Activated T-helper 2 cell treated with anti-CD3 and anti-CD28 coated beads, Interferon-gamma antibody, Interleukin-2, Interleukin-4, amounts not matched to agents 10 μg/mL and 5 μg/mL and 100 μg/mL, durations not matched to agents 14 hours and 24 hours and 36 hours (primary cell): ENCODE measurements at places on chromosomes 1 and 21. TPM values are rescaled to one million over a fixed set of nuclear protein-coding genes. Genes with fewer than 3 reads are reported as not detected.

- DNase-seq = no peak
Measured at GRCh38 chr1:221069178-221069903, 190.1 kb downstream of the HLX start.

- DNase-seq = no peak
Measured at GRCh38 chr1:245648749-245649522, 494.2 kb downstream of the KIF26B start.

GRCh38 chr1:201376464-201377374 lies 761 bp downstream of the TNNT2 start:
- DNase-seq = no peak

DNA sequence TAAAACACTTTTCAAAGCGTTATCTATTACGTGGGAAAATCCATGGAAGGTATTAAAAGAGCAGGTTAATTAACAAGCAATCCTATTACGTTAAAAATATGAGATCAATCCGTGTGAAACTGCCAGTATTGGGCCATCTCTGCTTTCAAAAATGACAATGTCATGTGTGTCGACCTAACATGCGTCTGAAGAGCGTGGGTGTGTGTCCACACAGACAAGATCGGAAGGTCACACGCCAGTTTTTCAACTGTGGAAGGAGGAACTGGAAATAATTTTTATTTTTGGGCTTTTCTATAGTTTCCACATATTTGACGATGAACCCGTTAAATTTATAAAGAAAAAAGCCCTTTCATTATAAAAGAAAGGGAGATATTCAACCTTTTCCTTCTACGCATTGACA lies 17.6 kb upstream of the ALDH4A1 start:
- no peak for DNase-seq

GRCh38 chr1:210448297-210448892 lies 119.7 kb downstream of the HHAT start:
- no peak for DNase-seq

- DNase-seq = no peak
Measured at GRCh38 chr1:245168086-245168485, 13.3 kb downstream of the KIF26B start.

DNA sequence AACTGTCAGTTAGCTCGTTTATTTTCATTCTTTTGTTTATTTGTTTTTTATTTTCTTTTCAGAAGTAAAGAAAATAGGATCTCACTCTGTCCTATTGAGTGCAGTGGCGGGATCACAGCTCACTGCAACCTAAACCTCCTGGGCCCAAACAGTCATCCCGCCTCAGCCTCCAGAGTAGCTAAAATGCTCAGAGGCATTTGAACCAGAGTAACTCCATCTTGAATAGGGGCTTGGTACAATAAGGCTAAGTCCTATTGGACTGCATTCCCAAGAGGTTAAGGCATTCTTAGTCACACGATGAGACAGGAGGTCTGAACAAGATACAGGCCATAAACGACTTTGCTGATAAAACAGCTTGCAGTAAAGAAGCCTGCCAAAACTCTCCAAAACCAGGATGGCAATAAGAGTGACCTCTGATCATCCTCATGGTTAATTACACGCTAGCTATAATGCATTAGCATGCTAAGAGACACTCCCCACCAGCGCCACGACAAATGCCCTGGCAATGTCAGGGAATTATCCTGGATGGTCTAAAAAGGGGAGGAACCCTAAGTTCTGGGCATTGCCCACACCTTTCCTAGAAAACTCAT lies 13.1 kb upstream of the COP1 start:
- no peak for DNase-seq

DNA sequence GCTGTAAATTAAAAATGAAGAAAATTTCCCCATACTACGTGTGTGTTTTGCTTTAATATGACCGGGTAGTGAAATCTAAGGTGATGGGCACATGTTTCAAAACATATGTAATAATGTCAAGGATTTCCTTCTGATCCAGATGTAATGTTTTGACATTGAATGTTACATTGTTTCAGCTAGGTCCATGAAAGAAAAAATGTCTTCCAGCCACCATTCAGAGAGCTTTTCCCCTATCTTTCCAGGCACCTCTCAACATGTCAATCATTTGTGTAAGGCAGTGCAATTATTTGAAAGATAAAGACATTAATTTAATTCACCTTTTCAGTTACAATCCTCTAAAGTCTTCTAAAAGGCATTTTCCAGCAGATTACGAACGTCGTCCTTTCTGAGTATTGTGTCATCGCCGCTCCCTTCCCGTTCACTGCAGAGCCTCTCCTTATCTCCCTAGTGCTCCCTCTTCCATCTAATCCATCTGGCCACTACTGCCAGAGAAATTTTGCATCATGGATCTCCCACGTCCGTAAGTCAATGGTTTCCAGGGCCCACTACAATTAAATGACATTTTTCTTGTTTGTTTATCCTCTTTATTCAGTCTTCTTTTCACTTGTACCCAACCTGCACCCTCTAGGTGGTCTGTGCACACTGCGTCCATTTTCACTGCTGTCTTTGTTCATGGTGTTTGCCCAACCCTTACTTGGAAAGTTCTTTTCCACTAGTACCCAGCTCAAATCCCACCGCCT lies 1.3 kb upstream of the VAMP3 start:
- no peak for DNase-seq

DNA sequence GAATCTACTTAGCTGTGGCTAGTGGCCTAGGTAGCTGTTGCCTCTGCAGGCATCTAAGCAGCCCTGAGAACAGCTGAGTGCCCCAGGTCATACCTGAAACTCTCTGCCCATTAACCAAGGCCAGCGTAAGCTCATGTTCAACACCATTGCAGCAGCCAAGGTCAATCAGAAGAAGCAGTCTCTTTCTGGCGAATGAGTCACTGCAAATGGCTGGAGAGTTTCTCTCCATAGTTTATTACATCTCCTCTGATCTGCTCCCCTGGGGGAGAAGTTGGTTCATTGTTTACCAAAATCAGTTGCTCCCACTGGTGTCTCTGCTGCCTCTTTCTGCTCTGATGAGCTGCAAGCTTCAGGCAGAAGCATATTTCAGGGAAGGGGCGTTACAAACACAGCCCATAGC lies 6.9 kb upstream of the BCL9 start:
- no peak for DNase-seq

GRCh38 chr1:223543560-223543959 lies 121.9 kb downstream of the CAPN8 start:
- DNase-seq = no peak

- DNase-seq = no peak
Measured at GRCh38 chr21:32459972-32460371, 47.5 kb downstream of the EVA1C start.

DNA sequence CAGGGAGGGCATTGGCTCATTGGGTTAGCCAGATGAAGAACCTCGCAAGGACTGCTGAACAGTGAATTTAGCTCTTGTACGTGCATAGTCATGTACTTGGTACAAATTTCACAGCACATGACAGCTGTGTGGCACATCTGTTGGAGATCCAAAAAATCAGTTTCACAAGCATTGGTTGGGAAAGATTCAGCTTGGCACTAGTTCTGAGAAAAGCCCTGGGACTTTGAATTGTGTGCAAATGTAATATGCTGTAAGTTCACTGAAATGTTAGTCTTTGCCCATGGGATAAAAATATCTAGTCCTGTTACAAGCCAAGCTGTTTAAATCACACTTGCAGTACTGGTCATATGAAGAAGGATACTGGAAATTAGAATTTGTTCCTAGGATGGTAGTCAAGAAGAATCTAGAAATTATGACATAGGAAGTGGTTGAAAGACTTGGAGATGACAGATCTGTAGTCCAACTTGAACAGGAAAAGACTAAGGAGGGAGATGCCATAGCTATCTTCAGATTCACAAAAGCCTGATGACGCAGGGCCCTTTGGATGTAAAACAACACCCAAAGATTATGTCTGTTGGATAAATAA lies 19.2 kb downstream of the LAMC2 start:
- DNase-seq = no peak

- DNase-seq = no peak
Measured at GRCh38 chr21:27157097-27157496, 190.2 kb upstream of the ADAMTS5 start.

DNA sequence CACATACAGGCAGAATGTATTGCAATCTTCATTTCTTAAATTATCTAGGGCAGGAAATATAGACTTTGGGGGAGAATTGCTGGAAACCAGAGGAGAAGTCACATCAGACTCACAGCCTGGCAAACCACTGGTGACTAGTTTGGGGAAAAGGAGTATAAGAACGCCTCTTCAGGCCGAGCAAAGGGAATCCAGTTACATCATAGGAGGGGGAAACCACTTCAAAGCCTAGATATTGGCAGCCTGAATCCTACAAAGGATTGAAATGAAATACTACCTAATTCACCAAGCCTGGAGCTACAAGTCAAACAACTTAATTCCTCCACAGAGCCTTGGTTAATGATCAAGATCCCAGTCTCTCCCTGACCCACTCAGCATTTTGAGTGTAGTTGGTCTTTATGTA lies 121.7 kb downstream of the SLC30A10 start:
- no peak for DNase-seq

DNA sequence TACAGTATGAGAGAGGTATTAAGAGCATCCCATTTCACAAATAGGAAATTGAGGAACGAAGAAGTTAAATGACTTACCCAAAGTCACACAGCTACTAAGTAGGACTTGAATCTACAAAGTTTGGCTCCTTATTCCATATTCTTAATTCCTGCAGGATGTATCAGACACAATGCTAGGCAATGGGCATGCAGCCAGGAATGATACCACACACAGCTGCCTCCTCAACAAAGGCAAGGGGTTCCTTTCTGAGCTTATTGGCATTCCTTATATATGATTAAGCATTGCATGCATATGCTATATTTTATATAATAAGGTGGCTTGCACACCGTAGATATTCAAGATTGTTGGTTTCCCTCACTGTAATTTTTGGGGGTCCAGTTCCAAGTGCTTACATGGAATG lies 34.2 kb upstream of the JUN start:
- no peak for DNase-seq

DNA sequence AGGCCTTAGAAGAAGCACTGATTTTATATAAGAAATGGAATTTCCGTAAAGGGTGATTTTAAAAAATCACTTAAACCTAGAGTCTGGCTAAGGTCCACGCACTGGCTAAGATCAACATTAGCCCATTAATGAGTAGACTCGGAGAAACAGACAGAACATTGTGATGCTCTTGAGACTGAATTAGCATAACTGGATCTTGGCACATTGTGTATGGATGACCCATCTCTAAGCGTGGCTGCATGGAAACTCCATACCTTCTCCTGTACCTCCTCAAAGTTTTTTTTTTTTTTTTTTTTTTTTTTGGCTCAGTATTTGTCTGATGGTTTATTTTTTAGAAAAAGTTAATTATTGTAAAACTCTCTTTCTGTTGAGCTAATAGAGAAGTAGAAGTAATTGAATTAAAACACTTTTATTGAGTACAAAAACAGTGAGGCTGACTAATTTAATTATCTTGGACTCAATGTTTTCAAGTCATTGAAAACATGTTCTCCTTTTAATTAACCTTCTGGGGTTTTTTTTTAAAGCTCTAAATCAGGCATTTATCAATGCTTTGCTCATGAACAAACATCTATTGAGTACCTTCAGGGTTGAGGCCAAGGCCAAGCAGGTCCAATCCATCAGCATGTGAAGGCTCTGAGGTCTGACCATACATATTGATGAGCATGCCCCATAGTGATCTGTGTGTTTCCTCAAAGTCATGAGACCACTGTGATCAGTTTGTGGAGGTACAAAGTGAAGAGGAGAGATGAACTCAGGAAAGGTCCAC lies 74.0 kb downstream of the TLR5 start:
- DNase-seq = no peak

DNA sequence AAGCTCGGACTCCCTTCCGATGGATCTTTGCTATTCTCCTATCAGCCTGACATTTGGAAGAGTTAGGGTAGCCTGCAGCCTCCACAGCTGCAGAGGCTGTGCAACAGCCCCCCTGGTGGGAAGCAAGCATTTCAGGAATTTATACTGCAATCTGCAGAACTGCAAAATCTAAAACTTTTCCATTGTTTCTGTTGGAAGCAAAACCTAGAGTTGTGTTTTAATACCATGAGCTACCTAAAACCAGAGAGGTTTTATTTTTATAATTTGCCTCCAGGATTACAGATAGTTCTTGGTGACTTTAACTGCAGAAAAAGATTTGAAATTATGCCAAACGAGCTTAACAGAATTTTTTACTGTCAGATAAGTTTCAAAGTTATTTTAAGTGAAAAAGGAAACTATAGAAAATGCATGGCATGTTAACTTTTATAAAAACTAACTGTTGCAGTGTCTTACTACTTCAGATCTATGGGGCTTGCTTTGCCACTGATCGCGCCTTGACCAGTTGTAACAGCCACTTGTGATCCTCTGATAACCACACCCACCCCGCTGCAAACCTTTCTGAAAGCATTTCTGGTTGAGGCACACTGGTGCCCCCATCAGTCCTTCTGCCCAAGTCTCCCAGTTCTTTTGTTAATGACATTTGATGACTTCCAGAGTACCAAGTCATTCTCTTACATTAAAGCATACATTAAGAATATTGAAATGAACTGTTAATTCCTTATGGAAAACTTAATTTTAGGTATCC lies 64.8 kb downstream of the PRDM2 start:
- DNase-seq = no peak

GRCh38 chr1:116912846-116913245 lies 3.1 kb downstream of the PTGFRN start:
- no peak for DNase-seq

GRCh38 chr1:216285052-216285451 lies 138.2 kb downstream of the USH2A start:
- no peak for DNase-seq

- no peak for DNase-seq
Measured at GRCh38 chr1:184810735-184811343, 56.2 kb upstream of the EDEM3 start.

NMNAT2 gene
- not detected in 2 replicates for total RNA-seq

KRTAP12-2 gene
- total RNA-seq = not detected in 2 replicates

TMEM51 gene
- total RNA-seq = 0.11 and 0.16 TPM in 2 replicates

ZNF669 gene
- 8.2 and 8.7 TPM in 2 replicates for total RNA-seq

SLC16A4 gene
- 0.23 and 0.73 TPM in 2 replicates for total RNA-seq

DRAXIN gene
- 0.07 TPM in 2 replicates for total RNA-seq

RGS18 gene
- total RNA-seq = not detected in 2 replicates

LCE1A gene
- total RNA-seq = not detected in 2 replicates

COL9A2 gene
- total RNA-seq = 18.7 and 18.9 TPM in 2 replicates

P3H1 gene
- total RNA-seq = 47.9 and 56.7 TPM in 2 replicates

PDC gene
- not detected in 2 replicates for total RNA-seq

KCNH1 gene
- total RNA-seq = not detected in 2 replicates

OR2T29 gene
- total RNA-seq = not detected in 2 replicates

CAMTA1 gene
- 62.9 and 69.0 TPM in 2 replicates for total RNA-seq

DMRTA2 gene
- total RNA-seq = not detected in 2 replicates

KRTAP19-3 gene
- total RNA-seq = not detected in 2 replicates

MX1 gene
- 26.7 and 31.0 TPM in 2 replicates for total RNA-seq
